ENCODE measurements at places on chromosomes 11 and 22.

- DNase-seq = no peak
Observed at GRCh38 chr22:30947816-30948454, 20.6 kb downstream of the MORC2 start.

DNA sequence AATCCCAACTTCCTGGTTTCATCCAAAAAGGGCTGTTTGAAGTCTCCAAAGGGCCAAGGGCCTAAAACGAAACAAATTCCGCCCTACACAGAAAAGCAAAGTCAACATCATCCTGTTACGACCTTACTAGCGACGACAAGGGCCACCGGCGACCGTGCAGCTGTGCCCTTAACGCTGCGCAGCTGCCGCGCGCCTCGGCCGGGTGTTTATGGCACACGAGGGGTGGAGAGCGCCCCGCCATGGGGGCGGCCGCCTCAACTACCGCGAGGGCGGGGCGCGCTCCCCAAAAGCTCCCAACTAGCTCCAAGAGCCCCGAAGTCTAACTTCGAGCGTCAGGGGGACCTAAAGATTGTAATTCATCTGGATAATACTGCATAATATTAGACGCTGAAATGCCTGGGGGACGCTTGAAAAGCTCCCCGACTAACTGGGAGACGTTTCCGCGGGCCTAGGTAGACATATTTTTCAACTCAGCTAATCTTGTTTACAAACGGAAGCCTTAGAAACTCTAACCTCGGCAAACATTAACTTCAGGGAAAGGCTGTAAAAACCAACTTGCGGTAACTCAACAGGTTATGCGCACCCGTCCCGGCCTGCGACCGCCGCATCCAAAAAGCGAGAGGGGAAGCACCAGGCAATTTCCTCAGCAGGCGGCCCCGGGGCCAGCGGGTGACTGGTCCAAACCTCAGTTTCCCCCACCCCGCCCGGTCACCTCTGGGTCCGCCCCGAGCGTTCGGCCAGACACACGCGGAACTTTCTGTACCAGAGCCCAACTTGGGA is 694 bp downstream of the TMEM123 start:
- peak; percentile 31 for DNase-seq

- DNase-seq = no peak
Observed at GRCh38 chr11:109085708-109086373, 336.1 kb upstream of the C11orf87 start.

DNA sequence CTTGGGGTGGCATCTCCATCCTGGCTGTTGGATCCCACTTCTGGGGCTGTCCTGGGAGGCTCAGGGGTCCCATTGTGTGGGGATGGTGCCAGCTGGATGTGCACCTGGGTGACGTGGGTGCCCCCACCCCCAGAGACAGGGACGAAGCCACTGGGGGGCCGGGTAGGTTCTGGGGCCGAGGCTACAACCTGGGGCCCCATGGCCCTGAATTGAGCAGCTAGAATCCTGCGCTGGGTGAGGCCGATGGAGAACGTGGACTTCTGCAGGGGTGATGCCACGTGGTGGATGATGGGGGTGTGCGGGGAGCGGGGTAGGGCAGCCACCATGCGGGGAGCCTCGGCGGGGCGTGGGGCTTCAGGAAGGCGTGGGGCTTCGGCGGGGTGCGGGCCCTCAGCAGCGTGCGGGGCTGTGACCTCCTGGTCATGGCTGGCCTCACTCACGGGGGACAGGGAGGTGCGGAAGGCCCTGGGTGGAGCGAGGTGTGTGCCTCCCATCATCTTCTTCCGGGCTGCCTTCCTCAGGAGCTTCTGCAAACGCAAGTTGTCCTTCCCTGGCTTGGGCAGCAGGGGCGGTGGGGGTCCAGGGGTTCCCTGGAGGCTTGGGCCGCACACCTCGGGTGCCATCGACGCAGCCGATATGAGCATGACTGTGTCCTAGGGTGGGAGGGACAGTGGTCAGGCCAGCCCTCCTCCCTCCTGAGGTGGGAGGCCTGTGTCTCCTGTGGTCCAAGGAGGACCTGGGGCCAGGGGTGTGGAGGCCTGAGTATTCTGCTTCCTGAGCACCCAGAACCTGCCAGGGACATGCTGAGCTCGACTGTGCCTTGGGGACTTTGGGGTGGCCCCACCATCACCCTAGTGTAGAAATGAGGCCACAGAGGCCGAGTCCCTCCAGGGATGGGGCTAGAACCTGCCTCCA is 1.5 kb downstream of the PRR33 start:
- DNase-seq = no peak

DNA sequence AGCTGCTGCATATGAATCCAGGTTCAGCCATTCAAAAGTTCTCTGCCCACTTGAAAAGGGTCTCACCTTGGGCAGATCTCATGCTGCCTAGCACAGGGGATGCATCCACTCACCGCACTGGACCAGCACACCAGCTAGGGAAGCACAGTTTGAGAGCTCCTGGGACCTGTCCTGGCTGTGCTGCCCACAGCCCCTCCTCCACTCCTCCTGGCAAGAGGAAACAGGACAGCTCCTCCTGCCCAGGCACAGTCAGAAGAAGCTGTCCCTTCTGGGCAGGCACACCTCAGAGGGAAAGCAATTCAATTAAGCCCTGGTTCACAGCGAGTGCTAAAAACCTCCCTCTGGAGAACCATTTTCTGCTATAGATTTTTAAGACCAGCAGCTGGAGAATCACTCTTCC is 146.7 kb downstream of the ST3GAL4 start:
- DNase-seq = no peak

GRCh38 chr11:102253020-102253715 is 64.1 kb upstream of the BIRC3 start:
- DNase-seq = no peak

GRCh38 chr11:2931420-2931746 is 2.2 kb upstream of the PHLDA2 start:
- no peak for DNase-seq

DNA sequence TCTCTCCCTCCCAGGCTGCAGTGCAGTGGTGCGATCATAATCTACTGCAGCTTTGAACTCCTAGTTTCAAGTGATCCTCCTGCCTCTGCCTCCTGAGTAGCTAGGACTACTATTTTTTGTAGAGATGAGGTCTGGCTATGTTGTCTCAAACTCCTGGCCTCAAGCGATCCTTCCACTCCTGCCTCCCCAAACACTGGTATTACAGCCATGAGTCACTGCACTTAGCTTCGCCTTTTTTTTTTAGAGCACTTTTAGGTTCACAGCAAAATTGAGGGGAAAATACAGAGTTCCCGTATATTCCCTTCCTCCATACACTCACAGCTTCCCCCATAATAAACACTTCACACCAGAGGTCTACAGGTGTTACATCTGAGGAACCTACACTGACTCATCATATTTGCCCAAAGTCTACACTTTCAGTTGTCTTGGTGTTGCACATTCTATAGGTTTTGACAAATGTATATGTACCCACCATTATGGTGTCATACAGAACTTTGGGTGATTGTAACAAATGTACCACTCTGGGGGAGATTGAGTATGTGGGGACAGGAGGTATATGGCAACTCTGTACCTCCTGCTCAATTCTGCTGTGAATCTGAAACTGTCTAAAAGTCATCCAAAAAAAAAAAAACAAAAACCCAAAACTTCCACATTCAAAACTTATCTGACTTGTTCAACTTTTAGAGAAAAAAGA is 11.3 kb upstream of the SLC37A4 start:
- no peak for DNase-seq

DNA sequence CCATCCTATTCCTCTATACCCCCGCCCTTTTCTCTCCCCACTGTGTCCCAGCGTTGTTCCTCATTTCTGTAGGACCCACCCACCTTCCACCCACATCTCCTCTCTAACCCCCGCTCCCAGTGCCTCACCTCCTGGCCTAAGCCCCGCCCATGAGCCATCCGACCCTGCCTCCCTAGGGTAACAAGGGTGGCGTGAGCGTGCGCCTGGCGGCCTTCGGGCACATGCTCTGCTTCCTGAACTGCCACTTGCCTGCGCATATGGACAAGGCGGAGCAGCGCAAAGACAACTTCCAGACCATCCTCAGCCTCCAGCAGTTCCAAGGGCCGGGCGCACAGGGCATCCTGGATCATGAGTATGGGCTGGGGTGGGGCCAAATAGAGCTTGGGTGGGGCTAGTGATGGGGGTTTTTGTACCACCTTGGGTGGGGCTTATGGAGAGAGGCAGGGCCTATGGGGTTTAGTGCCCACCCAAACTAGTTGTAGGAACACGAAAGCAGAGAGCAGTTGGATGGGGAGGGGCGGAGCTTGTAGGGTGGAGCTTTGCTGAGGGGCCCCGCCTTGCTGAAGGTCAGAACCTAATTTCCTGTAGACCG is 4.5 kb downstream of the INPP5J start:
- DNase-seq = no peak

DNA sequence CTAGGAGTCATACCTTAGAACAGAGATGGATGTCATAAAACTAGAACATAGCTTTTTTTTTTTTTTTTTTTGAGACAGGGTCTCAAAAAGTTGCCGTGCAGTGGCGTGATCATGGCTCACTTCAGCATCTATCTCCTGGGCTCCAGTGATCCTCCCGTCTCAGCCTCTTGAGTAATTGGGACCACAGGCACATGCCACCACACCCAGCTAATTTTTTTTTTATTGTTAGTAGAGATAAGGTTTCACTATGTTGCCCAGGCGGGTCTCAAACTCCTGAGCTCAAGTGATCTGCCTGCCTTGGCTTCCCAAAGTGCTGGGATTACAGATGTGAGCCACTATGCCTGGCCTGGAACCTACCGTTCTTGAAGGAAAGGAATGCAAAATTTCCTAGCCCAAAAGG is 8.8 kb upstream of the CEP295 start:
- DNase-seq = no peak

DNA sequence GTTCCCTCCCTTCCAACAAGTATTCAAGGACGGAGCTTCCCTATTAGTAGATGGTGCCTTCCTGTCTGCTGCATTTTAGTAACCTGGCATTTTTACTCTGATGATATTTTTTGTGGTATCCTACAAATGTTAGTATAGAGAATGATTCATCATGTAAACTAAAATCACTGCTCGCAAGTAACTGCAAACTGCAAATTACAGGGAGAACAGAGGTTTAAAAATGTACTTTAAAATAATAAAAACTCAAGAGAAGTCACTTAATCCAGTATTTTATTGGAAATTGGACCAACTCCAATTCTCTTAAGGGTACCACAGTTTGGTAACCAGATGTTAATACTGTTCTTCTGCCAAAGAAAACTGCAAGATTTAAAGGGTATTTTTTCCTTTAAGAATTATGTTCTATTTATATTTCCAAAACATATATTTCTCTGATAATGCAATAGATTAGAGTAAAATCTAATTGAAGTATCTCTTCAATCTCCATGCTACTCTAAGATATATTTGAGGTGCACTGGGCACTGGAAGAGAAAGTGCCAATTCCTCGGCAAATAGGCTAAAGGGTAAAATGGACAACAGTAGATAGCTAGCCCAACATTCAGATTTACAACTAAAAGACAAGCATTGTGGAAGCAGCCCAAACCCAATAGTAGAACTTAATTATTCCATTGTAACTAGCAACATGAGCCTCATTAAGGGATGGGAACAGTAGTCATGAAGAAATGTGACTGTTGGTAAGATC is 298.0 kb downstream of the TTC28 start:
- DNase-seq = no peak

GRCh38 chr11:65211293-65212105 is 29.8 kb downstream of the CAPN1 start:
- no peak for DNase-seq

DNA sequence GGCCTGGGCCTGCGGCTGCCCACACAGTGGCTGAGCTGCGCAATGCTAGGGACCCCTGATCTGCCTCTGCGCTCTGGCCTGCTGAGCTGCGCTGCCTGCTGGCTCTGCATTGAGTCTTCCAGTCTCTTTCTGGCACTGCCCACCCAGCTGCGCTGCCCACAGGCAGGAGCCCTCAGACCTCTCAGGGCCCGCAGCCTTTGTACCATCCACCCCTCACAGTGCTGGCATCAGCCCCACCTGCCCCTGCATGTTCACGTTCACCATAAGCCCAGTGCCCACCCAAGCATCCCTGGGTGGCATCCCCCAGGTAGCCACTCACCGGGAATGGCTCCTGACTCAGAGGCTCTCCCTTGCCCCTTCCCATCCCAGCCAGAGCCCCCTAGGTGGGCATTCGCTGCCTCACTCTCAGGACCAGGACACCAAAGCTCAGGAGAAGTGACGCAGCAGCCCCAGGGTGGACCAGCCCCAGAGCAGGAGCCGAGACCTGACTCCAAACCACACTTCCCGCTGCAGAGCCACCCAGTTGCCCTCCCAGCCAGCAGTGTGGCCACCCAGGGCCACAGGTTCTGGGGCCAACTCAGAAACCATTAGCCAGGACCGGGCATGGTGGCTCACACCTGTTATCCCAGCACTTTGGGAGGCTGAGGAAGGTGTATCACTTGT is 21.7 kb upstream of the COMT start:
- no peak for DNase-seq

DNA sequence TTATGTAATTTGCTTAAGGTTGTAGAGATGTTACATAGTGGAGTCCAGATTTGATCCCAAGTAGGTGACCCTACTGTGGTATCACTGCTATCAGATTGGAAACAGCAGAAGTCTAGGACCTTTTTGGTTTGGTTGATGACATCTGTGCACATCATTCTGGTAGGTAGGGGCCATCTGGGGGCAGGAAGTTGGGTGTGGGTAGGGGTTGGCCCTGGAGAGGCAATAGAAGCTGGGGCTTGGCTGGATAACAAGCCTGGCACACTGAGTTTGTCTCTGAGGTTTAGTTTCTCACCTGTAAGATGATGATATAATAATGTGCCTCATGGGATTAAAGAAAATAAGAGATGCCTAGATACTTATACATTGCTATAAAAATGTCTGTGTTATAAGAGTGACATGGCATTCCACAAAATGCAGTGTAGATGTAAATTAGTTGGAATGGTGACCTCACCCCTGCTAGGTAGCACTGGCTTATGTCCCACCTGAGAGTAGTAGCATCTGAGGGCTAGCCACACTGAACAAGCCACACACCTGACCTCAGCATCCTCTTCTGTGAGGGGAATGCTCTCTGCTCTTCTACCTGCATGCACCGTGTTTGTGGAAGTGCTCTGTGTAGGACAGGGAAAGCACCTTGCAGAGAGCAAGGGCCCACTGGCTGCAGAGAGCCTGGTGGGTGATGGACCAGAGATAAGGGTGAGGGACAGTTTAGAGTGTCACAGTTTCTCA is 36.9 kb downstream of the PTPRJ start:
- DNase-seq = no peak

GRCh38 chr11:33089776-33090175 is 50.4 kb downstream of the TCP11L1 start:
- DNase-seq = no peak

GRCh38 chr11:46529095-46529905 is 64.5 kb downstream of the AMBRA1 start:
- peak; percentile 41 for DNase-seq

- no peak for DNase-seq
Observed at GRCh38 chr11:120384476-120384875, 48.3 kb downstream of the ARHGEF12 start.

All from stimulated activated CD8-positive, alpha-beta memory T cell treated with anti-CD3 and anti-CD28 coated beads, Interleukin-4, amount 100 ng/mL, for 1 hour (primary cell).